Panc1 (cell line): ENCODE measurements at places on chromosomes 16 and 17.
A peak's percentile ranks its signal among the peaks of the same experiment; 100 is the strongest.

GRCh38 chr16:85094176-85094805 lies 18.0 kb downstream of the CIBAR2 start:
- DNase-seq: no peak

DNA sequence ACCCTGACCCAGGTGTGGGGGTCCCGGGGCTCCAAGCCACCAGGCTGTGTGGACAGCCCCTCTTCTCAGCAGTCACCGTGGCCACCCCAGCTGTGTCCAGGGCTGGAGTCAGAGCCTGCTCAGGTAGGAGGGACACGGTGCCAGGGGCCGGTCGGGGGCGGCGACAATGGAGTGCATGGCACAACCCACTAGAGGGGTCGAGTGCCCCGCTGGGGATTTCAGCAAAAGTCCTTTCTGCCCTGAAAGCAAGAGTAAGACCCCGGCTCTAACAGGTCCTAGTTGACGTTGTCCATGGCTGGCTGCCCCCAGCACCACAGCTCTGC lies 11.3 kb downstream of the UTS2R start:
- DNase-seq: no peak

GRCh38 chr16:87548046-87548445 lies 54.3 kb upstream of the JPH3 start:
- DNase-seq: no peak

DNA sequence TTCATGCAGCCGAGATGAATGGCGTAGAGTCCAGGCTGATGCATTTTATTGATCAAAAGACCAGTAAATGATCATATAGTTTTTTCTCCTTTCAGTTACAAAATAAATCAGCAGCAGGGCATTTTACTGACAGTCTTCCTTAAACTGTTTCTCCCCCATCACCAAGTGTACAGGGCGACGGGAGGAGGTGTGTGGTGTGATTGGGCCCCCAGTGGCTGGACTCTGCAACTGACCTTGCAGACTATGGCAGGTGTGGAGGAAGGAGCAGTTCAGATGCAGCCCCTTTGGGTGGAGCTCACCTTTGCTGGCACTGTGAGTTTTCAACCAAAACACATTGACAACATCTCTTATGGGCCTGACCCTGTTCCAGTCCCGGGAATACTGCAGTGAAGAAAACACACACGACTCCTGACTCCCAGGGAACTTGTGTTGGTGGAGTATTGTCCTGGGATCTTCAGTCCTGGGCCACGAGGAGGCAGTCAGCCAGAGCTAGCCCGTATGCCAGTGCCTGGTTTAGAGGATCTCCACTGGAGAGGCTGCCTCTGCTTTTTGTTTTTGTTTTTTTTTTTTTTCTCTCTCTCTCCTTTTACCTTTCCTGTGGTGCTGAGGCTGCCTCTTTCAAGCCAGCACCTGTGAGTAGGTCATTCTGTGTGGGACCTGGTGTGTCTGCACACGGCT lies 29.8 kb downstream of the KIAA0513 start:
- no peak for DNase-seq

- no peak for DNase-seq
These were observed 358.3 kb downstream of the SEC14L1 start for GRCh38 chr17:77498791-77499698.

DNA sequence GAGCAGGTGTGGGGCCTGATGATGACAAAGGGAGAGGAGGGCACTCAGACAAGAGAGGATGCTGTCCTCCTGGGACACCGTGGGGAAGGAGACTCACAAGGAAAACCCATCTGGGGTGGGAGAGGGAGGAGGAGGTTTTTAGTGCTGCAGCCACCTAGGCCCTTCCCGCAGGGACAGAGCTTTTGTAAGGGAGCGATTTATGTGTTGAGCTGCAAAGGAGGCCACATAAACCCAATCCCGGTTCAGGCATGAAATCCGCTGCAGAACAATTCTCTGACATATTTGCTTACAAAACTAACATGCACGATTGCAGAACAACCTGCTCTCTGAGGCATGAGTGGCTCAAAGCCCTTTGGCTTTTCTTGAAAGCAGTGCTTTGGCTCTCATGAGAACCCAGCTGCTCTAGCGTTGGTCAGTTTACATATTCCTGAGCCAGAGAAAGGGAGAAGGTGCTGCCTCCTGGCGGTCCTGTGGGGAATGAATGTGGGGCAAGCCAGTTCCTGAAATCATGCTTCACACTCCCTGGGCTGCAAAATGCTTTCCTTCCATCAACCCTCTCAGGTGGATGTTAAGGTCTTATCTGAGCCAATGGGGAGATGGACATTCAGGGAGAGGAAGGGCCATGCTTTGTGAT lies 122.4 kb upstream of the NLRP1 start:
- DNase-seq: peak; percentile 45

DNA sequence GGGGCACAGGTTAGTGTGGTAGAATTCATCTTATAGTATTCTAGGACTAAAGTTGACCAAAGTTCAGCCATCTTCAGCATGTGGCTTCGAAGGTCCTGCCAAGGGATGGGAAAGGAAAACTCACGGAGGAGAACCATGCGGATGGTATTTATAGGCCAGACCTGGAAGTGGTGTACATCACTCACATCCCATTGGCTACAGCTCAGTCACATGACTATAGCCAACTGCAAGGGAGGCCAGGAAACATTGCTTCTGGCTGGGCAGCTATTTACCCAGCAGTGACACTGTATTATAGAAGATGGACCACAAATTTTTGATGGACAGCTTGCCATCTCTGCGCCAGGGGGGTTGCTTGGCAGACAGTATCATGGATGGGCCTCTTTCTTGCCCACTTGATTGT lies 35.7 kb upstream of the COQ7 start:
- no peak for DNase-seq

DNA sequence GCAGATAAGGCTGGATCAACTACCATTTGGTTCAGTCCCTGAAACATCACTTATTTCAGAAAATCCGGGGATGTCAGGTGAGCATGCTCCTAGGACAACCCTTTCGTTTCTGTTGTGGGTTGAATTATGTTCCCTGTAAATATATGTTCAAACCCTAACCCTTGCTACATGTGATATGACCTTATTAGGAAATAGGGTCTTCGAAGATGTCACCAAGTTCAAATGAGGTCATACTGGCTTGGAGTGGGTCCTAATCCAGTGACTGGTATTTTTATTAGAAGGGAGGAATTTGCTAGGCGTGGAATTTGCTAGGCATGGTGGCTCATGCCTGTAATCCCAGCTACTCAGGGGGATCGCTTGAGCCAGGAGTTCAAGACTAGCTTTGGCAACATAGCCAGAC lies 21.3 kb downstream of the SNX20 start:
- DNase-seq: no peak

DNA sequence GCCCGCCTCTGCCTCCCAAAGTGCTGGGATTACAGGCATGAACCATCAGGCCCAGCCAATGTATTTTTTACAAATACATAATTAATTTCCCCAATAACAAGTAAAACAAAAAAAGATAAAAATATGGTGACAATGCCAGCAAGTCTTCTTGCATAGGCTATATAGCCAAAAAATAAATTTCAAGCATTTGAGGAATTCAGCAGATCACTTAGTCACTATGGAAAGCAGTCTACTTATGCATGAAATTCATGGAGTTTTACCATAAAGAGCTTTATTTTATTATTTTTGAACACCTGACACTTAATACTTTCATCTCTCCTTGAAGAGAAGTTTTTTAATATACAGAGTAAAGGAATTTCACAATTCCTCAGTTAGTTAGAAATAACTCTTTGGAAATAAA lies 56.4 kb downstream of the BRIP1 start:
- DNase-seq: no peak

- no peak for DNase-seq
These were observed 3.8 kb upstream of the DEF8 start for GRCh38 chr16:89944773-89945172.

DNA sequence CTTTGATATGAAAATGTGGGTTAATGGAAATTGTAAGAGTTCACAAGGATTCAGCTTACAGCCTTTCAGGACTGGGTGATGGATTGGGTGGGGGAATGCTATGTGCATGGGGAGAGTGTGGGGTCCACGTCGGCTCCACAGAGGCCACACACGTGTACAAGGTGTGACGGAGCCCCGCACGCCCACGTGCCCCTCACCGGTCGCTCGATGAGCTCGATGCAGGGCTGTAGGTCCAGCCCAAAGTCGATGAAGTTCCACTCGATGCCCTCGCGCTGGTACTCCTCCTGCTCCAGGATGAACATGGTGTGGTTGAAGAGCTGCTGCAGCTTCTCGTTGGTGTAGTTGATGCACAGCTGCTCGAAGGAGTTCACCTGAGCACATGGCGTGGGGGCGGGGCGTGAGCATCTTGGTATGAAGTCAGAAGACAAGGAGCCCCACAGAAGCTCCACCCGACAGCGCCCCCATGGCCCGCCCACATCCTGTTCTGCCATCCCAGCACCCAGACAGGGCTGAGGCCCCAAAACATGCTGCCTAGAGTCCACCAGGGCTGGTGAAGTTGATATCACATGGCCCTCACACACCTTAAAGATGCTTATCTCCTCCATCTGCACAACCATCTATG lies 99.1 kb downstream of the MYH11 start:
- no peak for DNase-seq

- DNase-seq: no peak
These were observed 125.2 kb upstream of the SOX9 start for GRCh38 chr17:71995590-71995989.

GRCh38 chr16:4618645-4619418 lies 4.1 kb upstream of the UBALD1 start:
- DNase-seq: no peak

DNA sequence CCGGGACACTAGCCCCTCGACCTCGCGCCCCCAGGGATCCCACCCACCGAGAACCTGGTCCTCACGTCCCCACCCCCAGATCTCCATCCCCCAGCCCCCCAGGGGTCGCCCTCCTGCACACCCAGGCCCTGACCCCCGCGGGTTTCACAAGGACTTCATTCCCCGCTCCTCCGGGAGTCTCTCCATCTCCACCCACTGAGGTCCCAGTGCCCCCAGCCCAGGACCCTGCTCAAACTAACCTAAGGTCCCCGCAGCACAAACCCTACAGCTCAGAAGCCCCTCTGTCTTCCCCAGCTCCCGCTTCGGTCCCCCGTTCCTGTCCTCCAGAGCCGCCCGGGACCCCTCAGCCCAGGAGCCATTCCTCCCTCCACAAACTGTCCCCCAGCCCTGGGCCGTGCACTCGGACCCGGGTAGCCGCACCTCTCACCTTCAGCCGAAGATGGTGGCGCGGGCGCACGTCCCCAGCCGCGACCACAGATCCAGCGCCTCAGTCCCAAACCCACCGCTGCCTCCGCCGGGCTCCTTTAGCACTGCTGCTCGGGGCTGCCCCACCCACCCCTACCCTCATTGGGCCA lies at the start of gene MYH10:
MYH10 (minus strand) TSS at position 499 of the 575 bp plus-strand sequence. CDS start 7,479 bp downstream, outside the sequence.
- DNase-seq: no peak

GRCh38 chr16:12559714-12560113 lies 244.0 kb downstream of the CPPED1 start:
- no peak for DNase-seq

- DNase-seq: no peak
These were observed 55.4 kb downstream of the CFDP1 start for GRCh38 chr16:75377729-75378386.

DNA sequence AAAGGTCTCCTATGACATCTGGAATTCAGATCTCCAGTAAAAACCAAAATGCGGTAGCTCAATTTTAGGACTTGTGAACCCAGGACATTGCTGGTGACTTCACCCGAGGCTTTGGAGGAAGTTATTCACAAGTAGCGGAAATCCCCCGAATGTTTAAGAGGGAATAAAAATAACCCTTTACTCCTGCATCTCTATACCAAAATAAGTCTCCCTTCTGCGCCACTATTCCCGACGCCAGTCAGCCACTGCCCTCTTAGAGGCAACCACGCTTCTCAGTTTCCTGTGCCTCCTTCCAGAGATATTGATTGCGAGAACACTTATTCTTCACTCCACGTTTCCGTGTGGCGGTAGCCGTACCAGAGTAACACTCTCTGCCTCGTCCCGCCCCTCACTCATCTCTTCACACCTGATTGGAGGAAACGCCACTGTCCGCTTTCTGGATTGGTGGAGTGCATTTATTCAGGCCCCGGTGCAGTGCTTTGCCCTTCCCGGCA lies 27.4 kb downstream of the EMP2 start:
- no peak for DNase-seq

GRCh38 chr16:69709456-69710084 lies 16.8 kb downstream of the NQO1 start:
- DNase-seq: no peak

- no peak for DNase-seq
These were observed 36.0 kb upstream of the SREBF1 start for GRCh38 chr17:17872547-17873345.

- no peak for DNase-seq
These were observed 114.9 kb downstream of the ZNF778 start for GRCh38 chr16:89332243-89332901.

- no peak for DNase-seq
These were observed 235.1 kb downstream of the ABCC12 start for GRCh38 chr16:47920709-47921108.
